ENCODE measurements at places on chromosomes 3 and 15. TPM values are rescaled to one million over a fixed set of nuclear protein-coding genes. Genes with fewer than 3 reads are reported as not detected.

GRCh38 chr3:139689122-139689521, 11.3 kb upstream of the NMNAT3 start:
- no peak for DNase-seq

GRCh38 chr15:64842096-64842939, 603 bp downstream of the PLEKHO2 start:
- peak; percentile 65 for DNase-seq

- no peak for DNase-seq
Observed at GRCh38 chr15:75067123-75067830, 43.9 kb downstream of the PPCDC start.

GRCh38 chr3:128324911-128325592, 141.6 kb downstream of the DNAJB8 start:
- no peak for DNase-seq

DNA sequence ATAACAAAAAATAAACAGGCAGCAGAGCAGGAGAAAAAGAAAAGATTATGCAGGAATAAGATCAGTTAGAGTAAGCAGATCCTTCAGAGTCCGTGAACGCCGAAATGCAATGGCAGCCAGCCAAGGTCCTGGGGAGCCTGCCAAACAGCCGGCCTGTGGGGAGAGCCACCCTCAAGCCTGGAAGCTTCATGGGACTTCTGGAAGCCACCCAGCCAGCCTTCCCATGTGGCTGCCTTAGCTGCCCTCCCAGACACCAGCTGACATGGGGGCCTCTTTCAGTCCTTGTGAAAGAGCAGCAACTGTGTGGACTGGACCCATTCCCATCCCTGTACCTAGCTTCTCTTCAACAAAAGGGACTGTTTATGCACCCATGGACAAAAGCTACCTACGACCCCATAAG, 64.9 kb upstream of the RAD18 start:
- peak; percentile 94 for DNase-seq

- peak; percentile 61 for DNase-seq
Observed at GRCh38 chr3:188594139-188594538, 440.2 kb downstream of the LPP start.

GRCh38 chr3:193835414-193835813, 242.4 kb downstream of the OPA1 start:
- DNase-seq = no peak

- DNase-seq = no peak
Observed at GRCh38 chr15:100265641-100266035, 76.1 kb downstream of the ADAMTS17 start.

The P2RY12 gene
- total RNA-seq = 8.9 TPM

The PLXNB1 gene
- 68.6 TPM for total RNA-seq

The TGM5 gene
- 13.7 TPM for total RNA-seq

The ADAM10 gene
- total RNA-seq = 104 TPM

All from umbilical cord (tissue), 2 donors.